ENCODE measurements at places on chromosomes 7 and 10.

GRCh38 chr10:125859128-125859817 lies 21.8 kb downstream of the DHX32 start:
- no peak for DNase-seq

DNA sequence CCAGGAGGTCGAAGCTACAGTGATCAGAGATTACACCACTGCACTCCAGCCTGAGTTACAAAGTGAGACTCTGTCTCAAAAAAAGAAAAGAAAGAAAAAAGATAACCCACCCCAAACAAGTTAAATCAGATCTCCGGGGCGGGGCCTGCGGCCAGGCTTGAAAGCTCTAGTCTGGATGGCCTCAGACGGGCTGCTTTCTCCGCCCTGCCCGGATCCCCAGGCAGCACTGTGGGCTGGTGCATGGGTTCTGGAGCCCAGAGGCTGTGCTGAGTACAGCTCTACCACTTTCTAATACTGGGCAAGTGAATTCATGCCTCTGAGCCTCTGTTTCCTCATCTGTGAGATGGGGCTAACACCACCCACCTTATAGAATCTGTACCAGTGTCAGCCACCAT lies 83.7 kb downstream of the ZMIZ1 start:
- DNase-seq, result no peak

GRCh38 chr10:132834311-132834761 lies 48.4 kb upstream of the NKX6-2 start:
- DNase-seq, result no peak

DNA sequence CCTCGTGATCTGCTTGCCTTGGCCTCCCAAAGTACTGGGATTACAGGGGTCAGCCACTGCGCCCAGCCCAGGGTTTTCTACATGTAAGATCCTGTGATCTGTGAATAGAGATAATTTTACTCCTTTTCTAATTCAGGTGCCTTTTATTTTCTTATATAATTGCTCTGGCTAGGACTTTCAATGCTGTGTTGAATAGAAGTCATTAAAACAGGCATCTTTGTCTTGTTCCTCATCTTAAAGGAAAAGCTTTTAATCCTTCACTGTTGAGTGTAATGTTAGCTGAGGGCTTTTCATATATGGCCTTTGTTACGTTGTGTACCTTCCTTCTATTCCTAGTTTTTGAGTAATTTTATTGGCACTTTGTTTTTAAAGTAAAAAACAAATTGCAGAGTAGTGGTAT lies 26.6 kb downstream of the ANLN start:
- DNase-seq, result no peak

GRCh38 chr10:44234483-44234875 lies 150.4 kb downstream of the CXCL12 start:
- DNase-seq, result no peak

GRCh38 chr10:85995791-85996190 lies 370.8 kb downstream of the GRID1 start:
- no peak for DNase-seq

DNA sequence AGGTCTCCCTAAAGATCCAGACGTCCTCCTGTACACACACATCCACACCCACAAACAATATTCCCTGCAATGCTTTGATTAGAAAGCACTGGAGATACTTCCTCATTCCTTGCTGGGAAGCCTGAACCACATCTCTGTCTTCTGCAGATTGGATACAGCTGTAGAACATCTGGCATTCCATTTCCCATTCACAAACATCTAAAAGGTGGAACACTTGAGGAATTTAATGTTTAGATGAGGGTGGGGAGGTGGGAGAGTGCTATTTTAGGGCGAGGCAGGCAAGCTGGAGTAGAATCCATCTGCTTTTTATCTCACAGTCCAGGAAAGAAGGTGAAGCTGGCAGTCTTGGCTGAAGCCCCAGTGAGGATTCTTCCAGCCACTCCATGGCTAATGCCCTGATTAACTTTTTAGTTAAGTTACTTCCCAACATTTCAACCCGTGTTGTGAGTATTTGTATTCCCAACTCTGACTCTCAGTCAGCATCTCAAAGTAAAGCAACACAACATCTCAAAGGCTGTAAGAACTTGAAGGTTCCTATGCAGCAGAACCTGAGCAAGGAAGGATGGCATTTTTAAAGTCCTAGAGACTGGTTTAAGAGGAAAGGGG lies 46.1 kb downstream of the CYTH3 start:
- DNase-seq, result no peak

- DNase-seq, result no peak
Observed at GRCh38 chr7:120033114-120033513, 239.9 kb upstream of the KCND2 start.
